ENCODE measurements at places on chromosomes 2 and 18.
A peak's percentile ranks its signal among the peaks of the same experiment; 100 is the strongest.

DNA sequence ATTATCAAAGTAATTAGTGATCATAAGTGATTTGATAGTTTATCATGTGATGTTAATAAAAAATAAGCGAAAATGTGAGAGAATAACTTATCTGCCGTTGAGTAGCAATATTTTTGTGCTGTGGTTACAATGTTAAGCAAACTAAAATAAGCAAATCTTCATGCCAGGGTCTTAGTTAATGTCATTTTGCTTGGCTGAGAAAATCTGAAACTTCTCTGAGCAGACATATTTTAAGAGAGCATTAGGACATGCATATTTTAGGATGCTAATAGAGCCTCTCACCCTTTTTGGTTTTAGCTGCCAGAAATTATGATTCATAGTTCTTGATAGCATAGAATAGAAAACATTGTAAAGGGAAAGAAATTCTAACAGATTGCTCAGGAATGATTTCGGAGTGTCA is 233.5 kb upstream of the ZEB2 start:
- no peak for DNase-seq

- DNase-seq: no peak
Observed at GRCh38 chr2:1461507-1462390, 48.5 kb downstream of the TPO start.

DNA sequence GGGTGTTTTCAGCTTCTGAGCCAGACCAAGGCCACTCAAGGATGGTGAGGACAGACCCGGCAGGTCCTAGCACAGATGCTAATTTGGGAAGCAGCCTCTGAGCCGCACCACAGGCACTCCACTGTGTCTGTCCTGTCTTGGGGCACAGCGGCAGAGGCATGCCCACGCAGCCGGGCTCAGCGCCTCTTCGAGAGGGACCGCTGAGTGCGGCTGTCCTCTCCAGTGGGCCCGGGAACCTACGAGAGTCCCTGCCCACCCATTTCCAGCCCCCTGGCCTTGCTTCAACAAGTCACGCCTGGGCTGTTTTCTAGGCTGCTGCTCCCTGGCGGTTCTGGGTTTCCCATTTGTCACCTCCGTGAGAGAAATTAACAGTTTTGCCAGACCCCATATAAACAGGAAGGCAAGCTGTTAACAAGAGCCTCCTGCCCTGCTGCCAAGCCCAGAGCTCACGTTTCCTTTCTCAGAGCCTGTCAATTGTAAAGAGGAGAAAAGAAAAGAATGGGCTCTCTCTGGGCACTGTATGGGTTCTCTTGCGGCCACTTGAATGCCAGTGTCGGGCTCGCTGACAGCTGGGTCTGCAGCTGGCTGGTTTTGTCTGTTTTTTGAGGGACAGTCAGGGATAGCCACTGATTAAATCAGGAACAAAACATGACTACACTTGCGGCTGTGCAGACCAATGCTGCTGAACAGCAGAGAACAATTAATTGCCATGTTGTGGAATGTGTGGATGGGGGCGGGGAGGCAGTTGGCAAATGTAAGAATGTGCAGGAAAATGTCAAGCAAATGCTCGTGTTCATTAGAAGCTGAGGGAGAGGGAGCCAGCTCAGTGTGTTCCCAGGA is 30.6 kb downstream of the TMEM17 start:
- peak; percentile 82 for DNase-seq

- no peak for DNase-seq
Observed at GRCh38 chr18:24988253-24988840, 363.6 kb downstream of the ZNF521 start.

DNA sequence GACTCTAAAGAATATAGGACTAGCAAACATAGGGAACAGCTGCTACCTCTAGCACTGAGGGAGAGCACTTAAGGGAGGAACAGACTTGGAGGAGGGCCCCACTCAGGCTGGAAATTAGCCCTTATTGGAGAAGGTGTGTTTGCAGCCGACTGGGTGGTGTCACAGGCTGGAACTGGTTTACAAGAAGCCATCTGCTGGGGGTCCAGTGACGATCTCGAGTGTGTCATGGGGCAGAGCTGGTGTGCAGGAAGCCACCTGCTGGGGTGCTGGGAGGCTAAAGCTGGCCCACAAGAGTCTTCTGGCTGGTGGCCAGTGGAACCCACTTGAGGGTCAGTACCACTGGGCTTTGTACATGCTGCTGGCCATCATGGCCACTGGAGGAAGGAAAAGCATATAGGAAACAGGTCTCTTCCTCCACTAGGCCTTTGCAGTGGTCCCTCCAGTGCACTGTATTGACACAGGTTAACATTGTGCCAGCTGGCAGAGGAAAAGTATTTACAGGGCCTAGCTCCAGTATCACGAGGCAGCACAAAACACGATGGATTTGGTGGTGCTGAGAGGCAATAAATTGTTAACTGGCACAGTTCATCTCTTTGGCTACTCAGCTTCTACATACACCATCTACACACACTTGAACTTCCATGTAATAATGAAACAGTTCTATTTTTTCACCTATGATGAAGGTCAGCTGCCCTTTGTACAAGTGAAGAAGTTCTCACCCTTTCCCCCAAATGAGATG is 43.6 kb downstream of the MAP3K20 start:
- DNase-seq: peak; percentile 66

- no peak for DNase-seq
Observed at GRCh38 chr2:202112041-202112440, 39.0 kb downstream of the KIAA2012 start.

DNA sequence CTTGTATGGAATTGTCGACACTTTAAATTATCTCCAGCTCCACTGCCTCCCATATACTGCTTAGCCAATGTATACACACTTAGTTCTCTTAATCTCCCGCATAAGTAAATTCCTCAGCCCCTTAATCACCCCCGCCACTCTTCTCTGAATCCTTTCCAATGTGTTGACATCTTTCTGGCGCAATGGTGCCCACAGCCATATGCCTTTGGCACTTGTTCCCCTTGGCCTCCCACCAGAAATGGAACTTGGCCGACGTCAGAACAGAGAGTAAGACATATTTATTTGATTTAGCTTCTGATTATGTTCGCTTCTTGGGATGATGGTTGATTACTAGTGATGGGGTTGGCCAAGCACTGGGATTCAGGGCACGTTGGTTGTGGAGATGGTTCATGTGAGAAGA is 1089.3 kb upstream of the CELF4 start:
- DNase-seq: no peak

DNA sequence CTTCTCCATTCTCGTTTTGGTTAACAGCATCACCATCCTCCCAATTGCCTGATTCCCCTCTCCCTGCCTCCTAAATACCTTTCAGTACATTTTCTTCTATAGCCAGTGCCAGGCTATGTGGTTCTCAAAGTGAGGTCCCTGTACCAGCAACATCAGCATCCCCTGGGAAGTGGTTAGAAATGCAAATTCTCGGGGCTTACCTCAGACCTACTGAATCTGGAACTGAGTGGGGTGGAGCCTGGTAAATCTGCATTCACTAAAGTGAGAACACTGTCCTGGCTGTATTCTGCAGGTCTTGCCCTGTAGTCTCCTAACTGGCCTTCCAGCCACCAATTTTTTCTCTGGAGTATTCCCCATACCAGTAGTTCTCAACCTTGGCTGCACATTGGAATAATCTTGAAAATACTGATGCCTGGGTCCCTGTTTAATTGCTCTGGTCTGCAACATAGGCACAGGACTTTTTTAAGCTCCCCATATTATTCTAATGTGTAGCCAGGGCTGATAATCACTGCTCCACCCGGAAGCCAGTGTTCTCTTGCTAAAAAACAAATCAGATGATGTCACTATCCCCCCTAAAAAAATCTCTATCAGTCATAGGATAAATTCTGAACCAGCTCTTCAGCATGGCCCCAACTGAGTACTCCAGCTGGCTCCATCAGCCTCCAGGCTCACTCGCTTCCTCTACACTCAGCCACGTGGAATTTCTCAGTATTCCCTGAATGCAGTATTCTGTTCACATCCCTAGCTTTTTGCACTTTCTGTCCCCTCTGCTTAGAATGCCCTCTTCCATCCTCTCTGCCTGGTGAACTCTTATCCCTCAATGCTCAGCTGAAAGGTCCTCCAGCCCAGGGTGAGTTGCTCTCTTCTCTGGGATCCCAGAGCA is 98.4 kb downstream of the CDK15 start:
- peak; percentile 23 for DNase-seq

DNA sequence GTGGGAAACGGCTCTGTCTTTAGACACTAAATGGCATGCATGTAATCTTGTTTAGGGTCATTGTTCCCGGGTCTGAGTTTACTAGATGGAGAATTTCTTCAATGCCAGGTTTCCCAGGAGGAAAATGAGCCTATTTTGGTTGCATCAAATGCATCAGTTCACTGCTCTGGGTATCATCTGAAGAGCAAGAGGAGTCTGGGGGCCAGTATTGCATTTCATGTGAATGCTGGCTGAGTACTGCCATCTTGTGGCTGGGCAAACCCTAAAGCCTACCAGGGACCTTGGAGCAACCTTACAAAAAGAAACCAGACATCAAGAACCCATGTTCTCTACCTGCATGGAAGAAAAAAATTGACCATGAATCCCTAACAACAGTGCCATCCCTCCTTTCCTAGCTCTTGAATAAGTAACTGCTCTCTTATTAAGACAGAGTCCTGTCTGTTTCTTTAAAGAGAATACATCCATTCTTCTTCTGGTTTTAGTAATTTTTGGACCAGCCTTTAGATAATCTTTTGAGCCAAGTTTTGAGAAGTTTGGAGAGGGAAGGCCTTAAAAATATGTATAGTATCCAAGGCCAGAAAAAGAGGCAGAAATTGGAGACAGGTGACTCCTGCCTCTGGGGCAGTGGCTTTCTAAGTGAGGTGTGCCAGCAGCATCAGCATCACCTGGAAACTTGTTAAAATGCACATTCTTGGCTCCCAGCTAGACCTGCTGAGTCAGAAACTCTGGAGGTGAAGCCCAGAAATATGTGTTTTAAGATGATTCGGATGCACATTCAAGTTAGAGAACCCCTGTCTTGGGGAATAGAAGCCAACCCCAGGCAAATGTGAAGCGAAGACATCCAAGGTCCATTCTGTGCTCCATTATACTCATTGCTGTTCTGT is 261.0 kb upstream of the CXCR4 start:
- DNase-seq: peak; percentile 24

DNA sequence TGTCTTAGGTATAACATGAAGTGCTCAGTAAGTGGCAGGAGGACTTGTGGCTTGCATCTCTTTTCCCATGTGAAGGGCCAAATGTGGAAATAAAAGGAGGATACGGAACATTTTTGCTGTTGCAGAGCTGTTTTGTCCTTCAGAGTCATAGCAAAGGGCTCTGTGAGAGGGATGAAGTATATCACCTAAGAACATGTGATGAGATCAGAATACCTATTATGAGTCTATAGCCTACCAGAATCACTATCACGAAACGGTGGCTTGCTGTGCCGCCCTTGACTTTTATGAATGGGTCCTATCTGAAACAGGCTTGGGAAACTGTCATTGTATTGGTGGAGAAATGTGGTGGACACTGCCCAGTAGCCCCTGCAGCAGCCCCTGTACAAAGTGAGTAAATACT is 67.0 kb upstream of the ITGB6 start:
- DNase-seq: no peak

GRCh38 chr2:447902-448665 is 160.2 kb upstream of the ALKAL2 start:
- no peak for DNase-seq

GRCh38 chr2:155766342-155767115 is 566.0 kb downstream of the NR4A2 start:
- DNase-seq: no peak

- DNase-seq: peak; percentile 68
Observed at GRCh38 chr2:12721566-12722446, 5.1 kb downstream of the TRIB2 start.

- no peak for DNase-seq
Observed at GRCh38 chr2:155099784-155100183, 401.3 kb downstream of the KCNJ3 start.

DNA sequence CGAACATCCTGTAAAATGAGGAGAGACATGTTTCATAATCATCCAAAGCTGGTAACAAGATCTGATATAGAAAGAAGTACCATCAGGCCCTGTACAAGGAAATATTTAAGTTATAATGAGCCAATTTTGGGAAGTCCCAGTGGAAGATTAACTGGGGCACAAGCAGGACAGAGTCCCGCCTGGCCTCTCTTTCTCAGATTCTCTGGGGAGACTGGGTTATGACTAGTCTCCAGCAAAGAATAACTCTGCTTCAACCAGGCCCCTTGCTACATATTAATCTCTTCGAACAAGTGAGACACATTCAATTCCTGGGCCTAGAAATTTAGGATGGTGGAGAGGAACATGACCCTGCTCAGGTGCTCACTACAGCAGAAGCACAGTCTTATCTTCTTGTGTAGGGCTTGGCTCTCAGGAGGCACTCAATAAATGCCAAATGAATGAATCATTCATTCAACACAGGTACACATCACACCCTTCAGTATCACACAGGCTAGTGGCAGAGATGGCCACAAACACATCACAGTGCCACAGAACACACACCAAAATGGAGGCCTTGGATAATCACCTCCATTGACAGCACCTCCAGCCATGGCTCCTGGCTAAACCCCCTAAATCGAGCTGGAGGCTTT is 46.4 kb upstream of the RNF152 start:
- no peak for DNase-seq

- DNase-seq: peak; percentile 34
Observed at GRCh38 chr2:240974771-240975572, 23.4 kb upstream of the SNED1 start.

DNA sequence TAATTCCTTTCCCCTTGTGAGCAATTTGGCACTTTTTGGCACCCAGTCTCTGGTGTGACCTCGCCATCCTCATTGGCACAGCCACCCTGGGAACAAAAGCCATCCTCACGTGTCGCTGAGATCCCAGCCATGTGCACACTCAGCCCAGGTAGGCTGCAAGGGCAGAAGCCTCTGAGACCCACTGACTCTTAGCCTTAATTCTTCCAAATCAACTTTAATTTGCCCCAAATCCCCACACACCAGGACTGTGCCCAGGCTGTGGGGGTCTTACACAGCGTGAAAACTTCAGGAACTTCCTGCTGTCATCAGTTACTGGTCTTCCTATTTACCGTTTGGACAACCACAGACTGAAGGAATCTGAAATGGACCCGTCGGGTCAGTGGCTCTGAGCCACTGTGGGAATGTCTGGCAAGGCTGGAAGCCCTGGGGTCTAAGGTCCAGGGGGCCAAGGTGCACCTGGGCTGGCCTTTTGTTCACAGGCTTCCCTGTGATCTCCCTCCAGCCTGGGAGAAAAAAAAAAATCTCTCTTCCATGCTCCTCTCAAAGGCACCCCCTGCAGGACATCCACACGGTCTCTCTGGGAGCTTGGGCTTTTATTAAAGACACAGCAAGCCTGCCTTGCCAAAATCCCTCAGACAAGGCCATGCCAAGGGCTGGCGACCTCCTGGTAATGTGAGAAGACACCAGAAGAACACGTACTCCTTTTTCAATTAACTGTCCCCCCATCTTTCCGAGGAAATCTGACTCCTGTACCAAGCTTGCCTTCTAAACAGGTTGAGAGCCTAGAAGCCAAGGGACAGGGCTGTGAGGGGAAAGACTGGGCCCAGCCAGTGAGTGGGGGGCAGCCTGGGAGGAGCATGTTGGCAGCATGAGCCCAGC is 42.1 kb upstream of the LAPTM4A start:
- DNase-seq: peak; percentile 80

- no peak for DNase-seq
Observed at GRCh38 chr18:62663731-62664336, 51.5 kb upstream of the PHLPP1 start.

DNA sequence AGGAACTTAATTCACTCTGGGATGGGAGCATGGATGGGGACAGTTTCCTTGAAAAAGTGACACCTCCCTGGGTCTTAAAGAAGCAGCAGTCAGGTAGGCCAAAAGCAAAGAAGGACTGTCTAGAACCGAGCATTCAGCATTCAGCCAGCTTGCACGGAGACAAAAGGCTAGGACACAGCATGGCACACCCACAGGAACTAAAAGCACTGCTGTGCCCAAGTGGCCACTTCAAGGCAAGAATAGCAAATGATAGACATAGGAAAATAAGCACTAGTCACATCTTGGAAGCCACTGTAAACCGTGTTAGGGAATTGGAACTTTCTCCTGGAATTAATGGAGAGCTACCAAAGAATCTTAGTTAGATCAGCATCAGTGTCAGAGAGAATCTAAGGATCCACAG is 47.0 kb downstream of the LRP2 start:
- DNase-seq: no peak
